ENCODE measurements at places on chromosomes 7 and 10.

DNA sequence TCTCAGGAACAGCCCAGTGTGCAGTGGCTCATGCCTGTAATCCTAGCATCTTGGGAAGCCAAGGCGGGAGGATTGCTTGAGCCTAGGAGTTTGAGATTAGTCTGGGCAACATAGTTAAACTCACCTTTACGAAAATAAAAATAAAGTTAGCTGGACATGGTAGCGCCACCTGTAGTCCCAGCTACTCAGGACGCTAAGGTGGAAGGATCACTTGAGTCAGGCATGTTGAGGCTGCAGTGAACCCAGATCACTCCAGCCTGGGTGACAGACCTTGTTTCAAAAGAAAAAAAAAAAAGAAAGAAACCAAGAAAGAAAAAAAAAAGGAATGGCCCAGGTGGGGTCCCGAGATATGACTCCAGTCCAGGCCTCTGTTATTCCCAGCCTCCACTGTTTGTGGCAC is 96.6 kb downstream of the SLC25A13 start:
- DNase-seq = no peak

DNA sequence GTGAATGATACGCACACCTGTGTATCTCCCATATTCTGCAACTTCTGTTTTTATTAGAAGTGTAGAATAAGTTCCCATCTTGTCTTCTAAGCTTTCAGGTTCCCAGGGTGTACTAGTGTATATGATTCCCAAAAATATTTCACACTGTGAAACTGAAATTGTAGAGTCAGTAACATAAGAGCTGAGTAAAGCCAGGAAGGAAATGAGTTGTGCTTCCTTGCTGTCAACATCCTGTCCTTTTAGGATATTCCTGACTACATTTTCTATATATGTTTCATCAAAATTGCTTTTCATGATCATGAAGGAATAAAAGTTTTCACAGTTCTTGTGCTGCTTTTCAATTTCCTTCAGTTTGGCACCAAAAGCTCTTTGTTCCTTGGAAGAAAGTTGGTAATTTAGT is 15.2 kb downstream of the SAMD9L start:
- no peak for DNase-seq

GRCh38 chr7:108418946-108419345 is 37.3 kb downstream of the NRCAM start:
- no peak for DNase-seq

DNA sequence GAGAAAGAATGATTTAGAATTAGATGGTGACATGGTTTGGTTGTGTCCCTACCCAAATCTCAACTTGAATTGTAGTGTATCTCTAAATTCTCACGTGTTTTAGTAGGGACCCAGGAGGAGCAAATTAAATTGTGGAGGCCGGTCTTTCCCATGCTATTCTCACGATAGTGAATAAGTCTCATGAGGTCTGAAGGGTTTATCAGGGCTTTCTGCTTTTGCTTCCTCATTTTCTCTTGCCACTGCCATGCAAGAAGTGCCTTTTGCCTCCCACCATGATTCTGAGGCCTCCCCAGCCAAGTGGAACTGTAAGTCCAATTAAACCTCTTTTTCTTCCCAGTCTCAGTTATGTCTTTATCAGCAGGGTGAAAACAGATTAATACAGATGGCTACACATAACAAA is 167.4 kb upstream of the SVIL start:
- no peak for DNase-seq

- DNase-seq = no peak
Measured at GRCh38 chr7:107115114-107115513, 53.7 kb upstream of the HBP1 start.

DNA sequence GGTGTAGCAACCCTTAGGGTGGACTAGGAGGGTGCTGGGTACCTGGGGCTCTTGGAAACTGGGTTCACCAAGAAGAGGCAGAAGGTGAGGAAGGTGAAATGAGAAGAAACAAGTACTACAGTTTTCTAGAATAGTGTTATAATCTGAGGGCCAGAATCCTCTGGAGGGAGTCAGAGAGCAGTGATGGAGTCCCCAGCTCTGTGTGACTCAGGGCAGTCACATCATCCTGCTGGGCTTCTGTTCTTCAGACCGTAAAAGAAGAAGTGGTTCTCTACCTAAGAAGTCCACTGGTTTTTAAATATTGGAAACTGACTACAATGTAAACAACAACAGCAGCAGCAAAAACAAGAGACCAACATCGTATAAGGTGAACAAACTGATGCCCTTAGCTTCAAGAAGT is 197.3 kb downstream of the PRPF18 start:
- DNase-seq = no peak

DNA sequence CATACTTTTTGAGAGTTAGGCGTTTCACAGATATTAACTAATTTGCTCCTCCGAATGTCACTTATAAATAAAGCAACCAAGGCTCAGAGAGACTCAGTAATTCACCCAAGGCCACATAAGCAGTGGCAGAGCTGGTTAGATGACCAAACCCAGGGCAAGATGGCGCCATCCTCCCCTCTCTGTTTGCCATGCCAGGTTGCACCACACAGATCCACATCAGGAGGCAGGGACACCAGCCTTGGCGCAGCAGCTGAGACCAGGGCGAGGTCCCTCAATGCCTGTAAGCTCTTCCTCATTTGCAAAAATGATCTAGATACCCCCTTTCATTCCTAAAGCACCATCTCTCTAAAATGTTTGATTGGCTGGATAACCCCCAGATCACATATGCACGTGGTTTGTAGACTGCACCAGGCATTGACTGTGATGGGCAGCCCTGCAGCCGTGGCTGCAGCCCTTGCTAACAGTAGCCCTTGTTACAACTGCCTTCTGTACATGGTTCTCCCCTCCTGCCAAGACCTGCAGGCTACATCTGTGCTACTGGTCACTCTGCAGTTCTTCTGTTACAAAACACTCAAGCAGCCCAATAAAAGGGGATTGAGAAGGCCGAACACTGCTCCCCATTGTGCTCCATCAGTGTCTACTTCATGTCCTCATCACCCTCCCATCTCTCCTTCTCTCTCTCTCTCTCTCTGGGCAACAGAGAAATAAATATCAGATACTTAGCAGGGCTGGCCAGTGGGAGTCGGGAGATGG is 298.6 kb downstream of the PRPF18 start:
- DNase-seq = peak; percentile 36

DNA sequence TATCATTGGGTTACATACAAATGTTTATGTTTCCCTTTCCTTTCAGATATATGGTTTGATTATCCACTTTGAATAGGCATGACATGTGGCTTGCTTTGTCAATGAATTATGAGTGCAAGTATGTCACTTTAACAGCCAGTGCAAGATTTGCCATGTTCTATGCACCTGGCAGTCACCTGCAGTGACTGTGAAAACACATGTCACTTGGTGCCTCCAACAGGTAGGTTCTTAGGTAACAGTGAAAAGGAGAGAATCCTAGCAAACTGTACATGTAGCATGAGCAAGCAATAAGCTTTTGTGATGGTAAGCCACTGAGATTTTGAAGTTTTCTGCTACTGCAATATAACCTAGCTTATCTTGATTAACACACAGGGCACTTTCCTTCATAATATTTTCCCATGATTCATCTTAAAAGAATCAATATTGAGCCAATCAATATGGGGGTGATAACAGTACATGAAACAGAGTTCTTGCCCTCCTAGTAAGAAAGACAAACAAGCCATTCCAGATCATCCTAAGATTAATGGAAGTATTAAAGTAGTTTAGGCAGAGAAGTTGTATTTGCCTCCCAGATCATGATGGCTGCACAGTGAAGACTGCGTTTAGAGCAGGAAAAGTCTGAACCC is 7.9 kb upstream of the RALA start:
- no peak for DNase-seq

GRCh38 chr7:87154569-87154968 is 2.3 kb downstream of the DMTF1 start:
- no peak for DNase-seq

DNA sequence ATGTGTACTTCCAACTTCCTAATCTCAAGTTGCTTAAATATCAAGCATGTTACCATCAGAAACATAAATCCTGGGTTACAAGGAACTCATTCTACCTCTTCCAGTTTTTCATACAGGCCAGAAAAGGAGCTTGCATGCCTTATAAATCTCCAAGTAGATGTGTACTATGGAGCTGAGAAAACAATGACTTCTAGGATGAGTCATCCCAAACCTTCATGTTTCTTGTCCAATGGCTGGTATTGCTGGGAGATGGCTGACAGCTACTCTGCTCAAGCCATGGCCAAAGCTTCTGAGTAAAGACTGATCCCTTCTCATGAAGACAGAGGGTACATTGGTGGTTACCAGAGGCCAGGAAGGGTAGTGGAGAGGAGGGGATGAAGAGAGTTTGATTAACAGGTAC is 8.6 kb downstream of the RAPGEF5 start:
- DNase-seq = no peak

- no peak for DNase-seq
Measured at GRCh38 chr10:124578231-124579010, 116.8 kb downstream of the LHPP start.

- DNase-seq = no peak
Measured at GRCh38 chr10:79396520-79396919, 48.9 kb downstream of the ZCCHC24 start.

- no peak for DNase-seq
Measured at GRCh38 chr10:117350909-117351308, 24.3 kb downstream of the PDZD8 start.

GRCh38 chr10:119201233-119201632 is 6.1 kb upstream of the GRK5 start:
- no peak for DNase-seq

GRCh38 chr7:84547331-84547730 is 352.7 kb upstream of the SEMA3A start:
- no peak for DNase-seq

Data from skin of body (tissue), 3 donors.